Stimulated activated CD4-positive, alpha-beta T cell treated with anti-CD3 and anti-CD28 coated beads, Interleukin-4, amount 100 ng/mL, for 24 hours (primary cell): ENCODE measurements at places on chromosomes 13 and 19.

DNA sequence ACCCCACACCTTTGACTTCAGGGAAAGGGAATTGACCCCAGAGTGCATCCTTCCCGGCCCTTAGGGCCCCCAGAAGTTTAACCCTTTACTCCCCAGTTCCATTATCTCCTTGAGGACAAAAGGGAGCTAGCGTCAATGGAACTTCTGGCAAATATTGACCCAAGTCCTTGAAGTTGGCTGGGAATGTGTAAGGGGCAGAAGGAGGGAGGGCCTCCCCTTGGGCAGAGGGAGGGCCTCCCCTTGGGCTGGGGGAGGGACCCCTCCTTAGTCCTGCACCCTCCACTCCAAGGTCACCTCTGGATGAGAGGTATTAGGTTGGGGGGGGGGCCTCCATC is 3.0 kb upstream of the TMEM59L start:
- DNase-seq, result no peak

DNA sequence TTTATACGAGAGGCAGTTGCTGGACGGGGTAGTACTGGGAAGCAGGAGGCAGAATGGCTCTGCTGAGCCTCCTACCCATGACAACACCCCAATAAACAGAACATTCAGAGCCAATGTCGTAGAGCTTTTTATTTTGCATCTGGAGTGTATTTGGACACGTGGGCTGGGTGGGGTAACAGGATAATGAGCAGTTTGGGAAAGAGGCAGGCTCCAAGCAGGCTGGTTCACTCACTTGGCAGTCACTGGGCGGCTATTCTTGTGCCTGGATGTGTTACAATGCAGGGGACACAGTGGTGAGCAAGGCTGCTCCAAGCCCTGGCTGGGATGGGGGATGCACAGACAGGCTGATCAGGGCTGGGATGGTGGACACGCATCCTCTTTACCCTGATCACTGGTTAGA is 9.5 kb downstream of the ACTMAP start:
- DNase-seq, result no peak

GRCh38 chr13:80688593-80688992 is 347.7 kb upstream of the SPRY2 start:
- no peak for DNase-seq

DNA sequence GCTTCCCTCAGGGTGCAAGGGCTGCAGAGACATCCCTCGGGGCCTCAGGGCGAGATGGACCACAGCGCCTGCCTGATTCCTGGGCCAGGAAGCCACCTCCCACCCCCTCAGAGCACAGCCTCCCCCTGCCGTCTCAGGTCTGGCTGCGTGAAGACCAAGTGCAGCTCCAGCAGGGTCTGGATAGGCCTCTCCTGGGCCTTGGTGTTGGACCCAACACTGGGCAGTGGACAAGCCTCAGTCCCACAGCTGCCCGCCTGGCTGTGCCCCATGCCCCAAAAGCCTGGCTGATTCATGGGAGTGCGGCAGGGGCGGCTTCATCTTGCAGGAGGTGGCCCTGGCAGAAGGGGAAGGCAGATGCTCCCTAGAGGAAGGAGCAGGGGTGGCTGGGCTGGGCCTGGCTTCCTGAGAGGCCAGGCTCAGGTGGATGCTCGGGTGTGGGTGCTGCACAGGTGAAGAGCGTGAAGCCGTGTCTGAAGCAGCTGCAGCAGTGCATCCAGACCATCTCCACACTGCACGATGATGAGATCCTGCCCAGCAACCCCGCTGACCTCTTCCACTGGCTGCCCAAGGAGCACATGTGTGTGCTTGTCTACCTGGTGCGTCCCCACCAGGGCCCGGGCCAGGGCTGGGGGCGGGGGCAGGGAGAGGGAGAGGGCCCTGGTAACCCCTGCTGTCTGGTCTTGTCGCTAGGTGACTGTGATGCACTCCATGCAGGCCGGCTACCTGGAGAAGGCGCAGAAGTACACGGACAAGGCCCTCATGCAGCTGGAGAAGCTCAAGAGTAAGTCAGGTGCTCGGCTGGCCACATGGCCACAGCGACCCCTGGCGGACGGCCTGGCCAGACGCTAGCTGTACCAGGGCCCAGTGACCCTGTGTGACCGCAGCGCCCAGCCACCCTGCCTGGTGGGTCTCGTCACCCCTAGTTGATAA is 21.7 kb downstream of the MAU2 start:
- no peak for DNase-seq

- no peak for DNase-seq
Observed at GRCh38 chr19:55000761-55001160, 34.6 kb downstream of the NLRP2 start.

GRCh38 chr13:64627654-64628053 is 2602.5 kb downstream of the PCDH9 start:
- no peak for DNase-seq

DNA sequence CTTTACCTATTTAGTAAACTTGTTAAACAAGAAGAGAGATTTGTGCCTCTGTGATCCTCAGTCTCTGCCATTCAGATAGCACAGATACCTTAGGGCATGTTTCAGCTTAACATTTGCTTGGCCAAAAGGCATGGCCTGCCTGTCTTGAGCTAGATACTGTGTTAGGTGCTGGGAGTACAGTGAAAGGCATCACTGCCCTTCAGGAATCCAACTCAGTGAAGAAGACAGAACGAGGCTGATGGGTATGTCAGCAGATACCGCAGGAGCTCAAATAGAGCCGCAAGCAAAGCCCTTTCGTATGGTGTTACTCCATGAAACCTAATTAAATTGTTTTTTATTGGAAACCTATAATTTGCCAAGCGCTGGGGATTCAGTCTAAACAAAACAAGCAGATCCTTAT is 12.9 kb downstream of the ZNF507 start:
- no peak for DNase-seq

- DNase-seq, result no peak
Observed at GRCh38 chr19:48210005-48210404, 39.5 kb downstream of the ZSWIM9 start.

- no peak for DNase-seq
Observed at GRCh38 chr19:1274852-1275259, 474 bp upstream of the FAM174C start.

DNA sequence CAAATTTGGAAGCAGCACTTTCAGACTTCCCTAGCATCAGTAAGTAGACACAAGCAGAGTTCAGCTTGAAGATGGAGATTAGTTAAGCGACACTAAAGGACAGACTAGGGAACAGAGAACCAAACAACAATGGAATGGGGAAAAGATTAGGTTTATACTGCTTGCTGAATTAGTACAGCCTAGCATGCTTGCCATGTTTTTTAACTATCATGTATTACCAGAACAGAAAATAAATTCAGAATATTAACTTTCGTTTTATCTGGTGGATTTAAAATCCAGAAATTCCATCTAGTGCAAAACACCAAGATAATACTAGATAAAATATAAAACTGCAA is 451.5 kb upstream of the SLC10A2 start:
- DNase-seq, result no peak

DNA sequence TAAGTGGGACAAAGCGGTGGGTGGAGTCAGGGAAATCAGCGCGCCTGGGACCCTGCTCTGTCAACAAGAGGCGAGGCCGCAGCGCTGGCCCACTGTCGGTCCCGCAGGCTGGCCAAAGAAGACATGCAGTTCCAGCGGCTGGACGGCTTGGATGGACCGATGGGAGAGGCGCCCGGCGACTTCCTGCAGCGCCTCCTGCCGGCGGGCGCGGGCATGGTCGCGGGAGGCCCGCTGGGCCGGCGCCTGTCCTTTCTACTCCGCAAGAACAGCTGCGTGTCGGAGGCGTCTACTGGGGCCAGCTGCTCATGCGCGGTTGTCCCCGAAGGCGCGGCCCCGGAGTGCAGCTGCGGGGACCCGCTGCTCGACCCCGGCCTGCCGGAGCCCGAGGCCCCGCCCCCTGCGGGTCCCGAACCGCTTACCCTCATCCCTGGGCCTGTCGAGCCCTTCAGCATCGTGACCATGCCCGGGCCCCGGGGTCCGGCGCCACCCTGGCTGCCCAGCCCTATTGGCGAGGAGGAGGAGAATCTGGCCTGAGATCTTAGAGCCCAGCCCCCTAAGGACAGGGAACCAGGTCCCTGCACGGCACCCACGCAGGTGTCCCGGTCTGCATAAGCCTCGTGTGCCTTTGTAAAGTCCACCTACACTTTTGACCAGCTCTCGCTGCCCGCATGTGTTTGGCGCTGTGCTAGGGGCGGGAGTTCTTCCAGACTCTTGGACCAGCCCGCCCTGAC is 6.1 kb downstream of the BEST2 start:
- DNase-seq, result peak; percentile 65

DNA sequence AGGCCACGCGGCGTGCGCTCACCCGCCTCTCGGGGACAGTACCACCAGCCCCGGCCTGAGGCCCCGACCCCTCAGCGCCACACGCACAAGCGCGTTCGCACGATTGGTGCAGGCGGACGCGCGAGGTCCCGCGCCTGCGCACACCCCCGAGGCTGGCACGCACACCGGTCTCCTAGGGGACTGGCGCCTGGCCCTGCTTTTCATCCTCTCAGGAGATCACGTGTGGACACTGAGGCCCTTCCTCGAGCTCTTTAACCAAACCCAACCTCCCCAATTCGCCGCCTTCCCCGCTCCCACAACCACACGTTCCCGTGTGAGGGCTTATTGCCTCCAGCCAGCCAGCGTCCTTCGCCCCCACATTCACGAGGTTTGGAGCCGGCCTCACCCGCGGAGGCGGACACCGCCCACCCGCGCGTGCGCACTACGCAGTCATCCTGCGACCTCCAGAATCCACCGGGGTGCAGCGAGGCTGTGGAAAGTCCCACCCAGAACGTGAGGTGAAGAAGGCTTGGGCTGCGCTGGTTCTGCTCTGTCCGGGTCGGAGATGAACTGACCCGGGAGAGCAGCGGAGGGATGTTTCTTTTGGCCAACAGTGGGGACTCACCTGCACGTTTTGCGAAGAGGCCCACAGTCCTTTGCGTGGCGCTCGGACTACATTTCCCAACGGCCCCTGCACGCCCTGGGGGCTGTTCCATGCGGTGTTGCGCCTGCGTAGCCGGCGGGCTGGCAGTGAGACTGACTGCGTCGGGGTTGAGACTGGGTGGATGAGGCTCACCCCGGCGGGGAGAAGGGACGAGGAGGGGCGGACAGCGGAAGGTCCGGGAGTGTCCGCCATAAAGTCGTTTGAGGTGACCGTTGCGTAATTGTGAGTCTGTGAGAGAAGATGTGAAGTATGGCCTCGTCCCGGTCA is 539 bp upstream of the ZNF667 start:
- DNase-seq, result peak; percentile 39

GRCh38 chr13:43731296-43731695 is 55.5 kb downstream of the ENOX1 start:
- DNase-seq, result no peak

- DNase-seq, result no peak
Observed at GRCh38 chr13:113295776-113296175, 1.3 kb upstream of the LAMP1 start.

GRCh38 chr19:4443966-4444764 is 13.4 kb downstream of the UBXN6 start:
- no peak for DNase-seq

- no peak for DNase-seq
Observed at GRCh38 chr19:23515551-23515950, 120.3 kb upstream of the ZNF91 start.

DNA sequence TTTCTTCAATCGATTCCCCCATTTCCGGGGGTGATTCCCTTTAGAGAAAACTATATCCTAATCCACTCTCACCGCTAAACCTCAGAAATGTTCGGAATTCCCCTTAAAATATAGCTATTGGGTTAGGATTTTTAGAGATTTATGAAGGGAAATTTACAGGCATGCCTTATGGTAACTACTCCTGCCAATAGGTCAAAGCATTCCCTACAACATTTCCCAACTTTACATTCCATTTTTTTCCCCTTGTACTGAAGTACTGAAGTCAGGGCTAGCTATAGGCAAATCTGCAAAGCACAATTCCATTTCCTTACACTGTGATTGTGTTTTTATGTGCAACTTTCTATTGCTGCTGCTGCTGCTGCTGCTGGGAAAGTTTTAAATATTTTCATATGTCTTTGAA is 2.1 kb downstream of the EDNRB start:
- no peak for DNase-seq

DNA sequence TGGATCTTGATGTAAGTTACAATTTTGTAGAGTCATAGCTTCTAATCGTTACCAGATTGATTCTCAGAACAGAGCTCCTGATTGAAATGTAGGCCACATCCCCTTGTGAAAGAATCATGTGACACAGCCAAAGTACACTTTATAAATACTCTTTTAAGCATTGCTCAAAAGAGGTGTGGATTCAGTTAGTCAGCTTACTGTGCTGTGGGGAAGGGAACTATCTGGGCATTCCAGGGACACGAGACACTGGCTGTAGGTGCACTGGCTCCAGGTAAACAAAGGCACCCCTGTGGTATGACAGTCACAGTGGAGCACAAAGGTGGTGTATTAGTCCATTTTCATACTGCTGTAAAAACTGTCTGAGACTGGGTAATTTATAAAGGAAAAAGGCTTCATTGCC is 222.8 kb downstream of the LIG4 start:
- DNase-seq, result no peak

- DNase-seq, result no peak
Observed at GRCh38 chr13:31168166-31168565, 6.5 kb upstream of the HSPH1 start.

GRCh38 chr19:32032561-32032960 is 312.8 kb upstream of the ZNF507 start:
- no peak for DNase-seq

DNA sequence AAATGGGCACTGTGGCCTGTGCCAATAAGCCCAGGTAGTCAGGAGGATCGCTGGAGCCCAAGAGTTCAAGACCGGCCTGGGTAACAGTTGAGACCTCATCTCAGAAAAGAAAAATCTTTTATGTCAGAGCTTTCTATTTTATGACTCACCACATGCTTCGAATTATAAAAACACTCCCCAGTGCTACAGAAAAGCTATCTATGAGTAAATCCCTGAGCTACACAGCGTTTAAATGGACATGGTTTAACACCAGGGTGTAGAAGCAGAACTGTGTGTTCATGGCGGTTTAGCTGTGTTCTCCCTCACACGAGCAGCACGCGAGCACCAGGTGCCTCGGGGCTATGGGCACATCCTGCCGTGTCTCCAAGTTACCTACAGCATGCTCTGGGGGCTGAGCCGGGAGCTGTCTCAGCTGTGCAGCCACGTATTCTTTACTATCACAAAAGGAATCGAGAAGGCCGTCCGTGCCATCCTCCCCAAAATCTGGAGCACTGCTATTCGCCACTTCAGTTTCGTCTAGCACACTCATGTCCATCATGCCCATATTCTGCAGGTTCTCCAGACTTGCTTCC is 6.7 kb downstream of the SAFB2 start:
- DNase-seq, result no peak

DNA sequence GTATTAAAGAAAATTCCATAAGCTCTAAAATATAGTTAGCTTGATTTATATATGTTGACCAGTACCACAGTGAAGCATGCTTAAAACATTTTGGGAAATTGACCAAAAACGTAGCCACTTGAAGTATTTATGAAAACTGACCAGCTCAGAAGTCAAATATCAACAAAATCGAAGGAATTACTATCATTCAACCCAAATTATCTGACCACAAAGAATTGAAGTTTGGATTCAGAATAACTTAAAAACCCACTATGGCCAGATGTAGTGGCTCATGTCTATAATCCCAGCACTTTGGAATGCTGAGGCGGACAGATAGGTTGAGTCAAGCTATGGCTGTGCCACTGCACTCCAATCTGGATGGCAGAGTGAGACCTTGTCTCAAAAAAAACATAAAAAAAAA is 31.9 kb downstream of the GPALPP1 start:
- no peak for DNase-seq
